ENCODE measurements at places on chromosomes 12 and 14. TPM values are rescaled to one million over a fixed set of nuclear protein-coding genes. Genes with fewer than 3 reads are reported as not detected.

GRCh38 chr14:92917041-92917940, 5.7 kb upstream of the CHGA start:
- no peak for DNase-seq

- no peak for DNase-seq
Observed at GRCh38 chr12:2498964-2499500, 295.7 kb upstream of the FKBP4 start.

DNA sequence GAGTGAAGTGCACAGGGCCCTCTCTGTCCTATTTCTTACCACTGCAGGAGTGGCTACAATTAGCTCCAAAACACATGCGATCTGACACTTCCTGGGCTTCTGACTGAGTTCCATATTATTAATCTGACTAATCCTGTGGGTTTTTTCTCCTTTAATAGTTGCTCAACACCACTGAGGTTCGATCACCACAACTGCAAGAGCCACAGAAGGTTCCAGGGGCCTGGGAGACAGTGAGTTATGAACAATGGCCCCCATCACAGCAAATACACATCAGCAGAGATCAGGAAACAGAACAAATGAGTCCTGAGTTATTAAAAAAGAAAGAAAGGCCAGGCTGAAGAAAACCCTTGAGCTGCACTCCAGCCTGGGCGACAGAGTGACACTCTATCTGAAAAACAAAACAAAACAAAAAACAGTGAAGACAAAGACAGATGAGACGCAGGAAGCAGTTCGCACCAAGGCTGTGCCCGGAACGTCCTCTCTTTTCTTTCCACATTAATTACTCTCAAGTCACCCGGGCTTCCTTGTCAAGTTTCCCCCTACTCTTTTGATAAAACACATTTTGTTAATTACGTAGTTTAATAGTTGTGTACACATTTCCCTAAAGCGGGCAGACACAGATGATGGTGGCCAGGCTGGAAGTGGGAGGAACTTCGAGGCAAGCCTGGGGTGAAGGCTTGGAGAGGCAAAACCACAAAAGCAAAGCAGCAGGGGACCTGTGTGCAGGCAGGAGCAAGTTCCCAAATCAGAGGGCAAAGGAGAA, 42.7 kb downstream of the CDC42BPB start:
- DNase-seq: peak; percentile 40

Gene CDCA3
- total RNA-seq: 75.3 TPM

Gene ADCY6
- 7.8 TPM for total RNA-seq

- no peak for DNase-seq
Observed at GRCh38 chr12:97275256-97275655, 187.3 kb upstream of the RMST start.

DNA sequence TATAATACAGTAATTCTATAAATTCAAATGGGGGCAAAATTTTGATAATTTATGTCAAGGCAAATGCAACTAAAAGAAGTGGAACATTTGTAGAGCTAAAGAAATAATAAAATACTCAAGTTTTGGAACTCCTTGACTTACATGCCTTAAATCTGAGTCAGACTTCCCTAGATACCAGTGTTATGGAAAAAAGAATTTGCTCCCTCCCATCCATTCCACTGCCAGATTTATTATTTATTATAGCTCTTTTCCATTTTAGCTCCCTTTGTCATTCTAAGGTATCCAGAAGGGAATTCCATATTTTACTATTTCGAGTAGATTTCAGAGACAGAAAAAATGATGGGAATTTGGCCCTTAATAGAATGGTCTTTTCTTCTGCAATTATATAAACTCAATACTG, 44.0 kb downstream of the RHOJ start:
- DNase-seq: no peak

Gene NPFF
- not detected for total RNA-seq

DNA sequence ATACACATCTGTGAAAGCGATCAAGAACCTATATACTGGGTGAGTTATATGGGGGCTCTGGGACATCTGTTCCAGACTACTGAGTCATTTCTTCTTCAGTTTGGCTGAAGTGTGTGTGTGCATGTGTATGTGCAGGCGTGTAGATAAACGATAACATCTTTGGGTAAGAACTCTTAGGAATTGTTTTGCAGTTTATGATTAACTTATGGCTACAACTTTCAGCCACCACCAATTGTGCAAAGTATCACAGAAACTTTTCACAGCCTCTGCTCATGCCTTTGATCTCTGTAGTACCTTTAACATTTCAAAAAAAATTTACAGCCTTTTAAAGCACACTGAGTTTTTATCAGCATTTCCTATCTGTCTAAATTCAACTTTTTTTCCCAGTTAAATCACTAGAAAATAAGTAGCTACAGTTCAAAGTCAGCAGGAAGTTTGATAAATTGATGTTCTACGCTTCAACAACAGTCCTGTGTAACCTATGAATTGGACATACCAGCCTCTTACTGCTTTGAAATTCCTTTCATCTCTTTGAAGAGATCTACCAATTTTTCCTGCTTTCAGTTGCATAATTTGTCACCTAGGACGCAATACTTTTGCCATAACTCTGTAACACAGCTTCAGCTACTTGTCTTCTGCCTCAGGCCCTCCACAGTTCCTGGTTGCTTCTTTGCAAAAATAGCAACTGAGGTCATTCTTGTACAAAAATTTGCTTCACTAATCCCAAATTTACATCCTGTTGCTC, 43.0 kb downstream of the PPM1H start:
- DNase-seq: no peak

Gene HOXC9
- total RNA-seq: 5.6 TPM

- DNase-seq: no peak
Observed at GRCh38 chr12:129001826-129002225, 148.5 kb downstream of the GLT1D1 start.

Gene PRPH
- total RNA-seq: not detected

DNA sequence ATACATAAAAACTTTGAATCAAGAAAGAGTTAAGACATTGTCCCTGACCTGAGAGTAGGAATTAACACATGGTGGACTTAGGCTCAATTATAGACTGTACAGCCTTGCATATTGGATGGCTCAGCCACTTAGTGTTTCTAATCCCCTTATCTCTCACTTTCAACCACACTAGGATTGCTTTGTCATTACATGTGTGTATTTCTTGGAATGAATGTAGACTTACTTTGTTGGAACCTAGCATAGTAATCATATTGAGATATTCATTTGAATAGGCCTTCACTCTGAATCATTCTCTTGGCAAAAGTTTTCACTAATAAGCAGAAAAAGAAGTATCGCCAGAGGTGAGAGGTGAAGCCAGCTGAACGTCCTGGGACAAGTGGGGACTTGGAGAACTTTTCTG, 1973.9 kb upstream of the FLRT2 start:
- DNase-seq: no peak

- DNase-seq: no peak
Observed at GRCh38 chr12:2449586-2449985, 345.2 kb upstream of the FKBP4 start.

GRCh38 chr12:93547778-93548177, 24.7 kb upstream of the SOCS2 start:
- no peak for DNase-seq

DNA sequence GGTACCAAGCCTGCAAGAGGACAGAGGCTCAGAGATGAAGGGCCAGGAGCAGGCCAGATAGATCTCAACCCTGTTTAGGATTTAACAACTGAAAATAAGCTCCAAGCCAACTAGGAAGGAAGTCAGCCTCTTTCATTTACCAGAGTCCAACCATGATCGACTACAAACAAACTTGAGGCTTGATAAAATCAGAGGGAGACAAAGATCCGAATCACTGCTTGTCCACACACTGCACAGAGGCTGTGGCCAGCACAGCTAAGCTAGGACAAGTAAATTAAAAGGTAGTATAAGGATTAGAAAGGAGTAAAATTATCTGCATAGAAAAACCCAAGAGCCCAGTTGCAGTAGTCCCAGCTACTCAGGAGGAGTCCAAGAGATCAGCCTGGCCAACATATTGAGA, 40.3 kb downstream of the FAM222A start:
- DNase-seq: no peak

DNA sequence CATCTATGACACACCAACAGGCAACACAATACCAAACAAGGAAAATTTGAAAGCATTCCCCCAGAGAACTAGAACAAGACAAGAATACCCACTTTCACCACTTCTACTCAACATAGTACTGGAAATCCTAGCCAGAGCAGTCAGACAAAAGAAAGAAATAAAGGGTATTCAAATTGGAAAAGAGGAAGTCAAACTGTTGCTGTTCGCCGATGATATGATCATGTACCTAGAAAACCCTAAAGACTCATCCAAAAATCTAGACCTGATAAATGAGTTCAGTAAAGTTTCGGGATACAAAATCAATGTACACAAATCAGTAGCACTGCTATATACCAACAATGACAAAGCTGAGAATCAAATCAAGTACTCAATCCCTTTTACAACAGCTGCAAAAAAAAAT, 8.1 kb upstream of the ATL1 start:
- DNase-seq: no peak

DNA sequence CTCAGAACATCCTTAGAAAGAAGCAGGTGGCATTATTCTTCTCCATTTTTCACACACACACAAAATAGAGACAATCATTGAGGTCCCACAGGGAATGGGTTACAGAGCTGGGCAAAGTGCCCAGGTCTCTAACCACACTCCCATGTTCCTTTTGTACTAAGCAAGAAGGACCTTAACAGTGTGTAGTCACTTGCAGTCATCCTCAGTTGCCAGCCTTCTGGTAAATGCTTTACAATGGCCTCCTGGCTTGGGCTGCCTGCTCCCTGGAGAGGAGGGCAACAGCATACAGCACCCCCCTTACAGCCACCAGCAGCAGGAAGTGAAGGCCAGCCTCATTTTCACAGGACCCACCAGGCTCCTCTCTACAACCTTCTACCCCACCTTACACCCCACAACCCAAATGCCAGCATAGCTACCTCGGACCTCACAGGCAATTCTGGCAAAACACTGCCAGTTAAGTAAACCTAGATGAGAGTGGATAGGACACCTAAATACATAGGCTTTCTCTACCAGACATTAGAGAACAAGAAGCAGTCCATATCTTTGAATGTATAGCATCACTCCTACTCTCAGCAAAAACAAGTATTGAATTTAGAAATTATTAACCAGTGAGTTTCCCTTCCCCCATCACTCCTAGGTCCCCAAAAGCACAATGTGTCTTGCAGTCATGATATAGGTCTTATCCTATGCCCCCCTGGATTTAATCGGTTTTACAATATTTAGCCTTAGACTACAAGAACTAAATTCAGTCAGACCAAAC, 88.1 kb downstream of the PPP2R5E start:
- peak; percentile 58 for DNase-seq

DNA sequence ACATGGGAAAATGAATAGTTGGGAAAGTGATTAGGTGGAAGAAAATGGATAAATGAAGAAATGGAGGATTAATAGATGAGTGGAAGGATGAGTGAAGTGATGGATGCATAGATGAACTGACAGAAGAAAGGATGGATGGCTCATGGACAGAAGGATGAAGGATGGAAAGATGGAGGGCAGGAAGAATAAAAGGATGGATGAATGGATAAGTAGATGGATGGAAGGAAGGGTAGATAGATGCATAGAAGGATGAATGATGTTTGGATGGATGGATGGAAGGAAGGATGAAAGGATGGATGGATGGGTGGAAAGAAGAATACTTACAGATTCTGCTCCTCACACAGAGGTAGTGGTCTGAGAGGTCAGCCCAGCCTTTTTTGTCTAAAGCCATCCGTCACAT, 35.8 kb upstream of the CHGA start:
- no peak for DNase-seq

Gene GLI1
- total RNA-seq: 6.3 TPM

Gene SLC6A13
- not detected for total RNA-seq

DNA sequence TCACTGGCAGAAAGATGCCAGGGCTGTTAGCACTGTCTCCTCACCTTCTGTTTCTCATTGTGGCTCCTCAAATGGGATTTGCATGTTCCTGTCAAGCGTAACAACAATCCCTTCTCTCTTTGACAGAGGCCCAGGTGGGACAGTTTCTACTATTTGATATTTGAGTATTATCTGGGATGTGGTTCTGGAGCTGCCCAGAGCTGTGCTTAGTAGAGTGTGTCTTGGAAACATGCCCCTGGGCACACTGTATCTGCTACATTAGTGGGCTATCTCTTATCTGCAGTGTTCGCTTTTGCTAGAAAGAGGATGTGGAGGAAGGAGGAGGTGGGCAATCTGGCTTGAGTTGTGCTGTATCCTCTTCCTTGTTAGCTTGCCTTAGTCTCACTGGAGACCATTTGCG, 3.8 kb upstream of the ACADS start:
- no peak for DNase-seq

Gene TTC9
- 0.88 TPM for total RNA-seq

DNA sequence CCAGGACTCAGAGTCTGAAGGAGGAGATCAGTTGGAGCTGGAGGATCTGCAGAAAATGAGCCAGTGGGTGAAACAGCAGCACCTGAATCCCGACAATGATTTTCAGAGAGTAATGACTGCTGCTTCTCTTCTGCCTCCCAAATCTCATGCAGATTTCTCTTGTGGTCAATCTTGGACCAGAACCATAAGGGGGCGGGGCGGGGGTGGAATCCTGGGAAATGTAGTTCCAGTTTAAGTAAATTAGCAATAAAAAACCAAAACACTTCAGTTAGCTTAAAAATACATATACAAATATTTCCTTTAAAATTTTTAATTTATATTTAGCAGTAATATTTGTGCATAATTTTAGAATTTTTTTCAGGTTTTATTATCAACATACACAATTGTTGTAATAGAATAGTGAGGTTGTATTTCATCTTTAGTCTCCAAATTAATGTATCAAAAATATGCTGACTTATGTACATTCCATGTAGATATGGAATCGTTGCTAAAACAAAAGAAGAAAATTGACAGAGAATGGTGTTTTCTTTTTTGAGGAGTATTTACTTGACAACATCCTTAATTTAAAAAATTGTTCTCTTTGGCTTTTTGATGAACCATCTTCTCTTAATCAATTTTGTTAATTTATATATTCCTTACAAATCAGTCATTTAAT, 223.5 kb upstream of the SYT10 start:
- DNase-seq: no peak

GRCh38 chr14:81220580-81220829, 254 bp downstream of the GTF2A1 start:
- no peak for DNase-seq

Gene MMP17
- total RNA-seq: 5.0 TPM

Gene GRIP1
- 0.91 TPM for total RNA-seq

GRCh38 chr12:76942267-76942666, 63.4 kb upstream of the CSRP2 start:
- DNase-seq: no peak

- no peak for DNase-seq
Observed at GRCh38 chr14:55749946-55750345, 169.9 kb downstream of the KTN1 start.

- DNase-seq: no peak
Observed at GRCh38 chr12:50196537-50196936, 29.4 kb upstream of the CERS5 start.

DNA sequence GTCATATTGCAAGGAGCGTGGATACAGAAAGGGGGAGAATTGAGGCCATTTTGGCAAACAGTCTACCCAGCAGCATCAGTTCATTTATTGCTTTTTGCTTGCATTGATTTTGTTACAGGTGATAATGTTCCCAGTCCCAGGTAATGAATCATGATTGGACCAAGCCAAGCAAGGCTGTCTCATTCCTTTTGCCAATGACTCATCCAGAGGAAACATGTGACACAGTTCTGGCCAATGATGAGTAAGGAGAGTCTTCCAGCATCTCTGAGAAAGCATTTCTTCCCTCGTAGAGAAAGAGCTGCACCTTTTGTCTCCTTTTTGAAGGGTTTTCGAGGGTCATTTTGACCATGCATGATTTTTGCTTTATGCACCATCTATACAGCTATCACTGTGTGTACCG, 68.2 kb downstream of the SLC15A4 start:
- no peak for DNase-seq
